ENCODE measurements at places on chromosomes 2 and 18.

DNA sequence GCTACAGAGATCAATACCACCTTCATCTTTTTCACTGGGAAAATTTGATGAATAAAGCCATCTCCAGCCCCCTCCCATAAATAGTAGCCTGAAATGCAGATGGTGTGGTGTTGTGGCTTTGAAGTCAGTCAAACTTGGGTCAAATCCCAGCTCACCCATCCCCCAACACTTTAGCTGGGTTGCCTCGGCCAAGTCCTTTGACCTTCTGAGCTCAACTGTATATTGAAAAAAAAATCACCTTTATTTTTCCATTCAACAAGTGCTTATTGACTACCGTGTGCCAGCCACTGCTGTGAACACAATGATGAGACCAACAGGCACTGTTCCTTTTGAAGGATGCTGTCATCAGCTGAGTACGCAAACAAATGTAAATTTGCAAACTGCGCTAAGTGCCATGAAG is 35.1 kb upstream of the NTSR2 start:
- no peak for DNase-seq

DNA sequence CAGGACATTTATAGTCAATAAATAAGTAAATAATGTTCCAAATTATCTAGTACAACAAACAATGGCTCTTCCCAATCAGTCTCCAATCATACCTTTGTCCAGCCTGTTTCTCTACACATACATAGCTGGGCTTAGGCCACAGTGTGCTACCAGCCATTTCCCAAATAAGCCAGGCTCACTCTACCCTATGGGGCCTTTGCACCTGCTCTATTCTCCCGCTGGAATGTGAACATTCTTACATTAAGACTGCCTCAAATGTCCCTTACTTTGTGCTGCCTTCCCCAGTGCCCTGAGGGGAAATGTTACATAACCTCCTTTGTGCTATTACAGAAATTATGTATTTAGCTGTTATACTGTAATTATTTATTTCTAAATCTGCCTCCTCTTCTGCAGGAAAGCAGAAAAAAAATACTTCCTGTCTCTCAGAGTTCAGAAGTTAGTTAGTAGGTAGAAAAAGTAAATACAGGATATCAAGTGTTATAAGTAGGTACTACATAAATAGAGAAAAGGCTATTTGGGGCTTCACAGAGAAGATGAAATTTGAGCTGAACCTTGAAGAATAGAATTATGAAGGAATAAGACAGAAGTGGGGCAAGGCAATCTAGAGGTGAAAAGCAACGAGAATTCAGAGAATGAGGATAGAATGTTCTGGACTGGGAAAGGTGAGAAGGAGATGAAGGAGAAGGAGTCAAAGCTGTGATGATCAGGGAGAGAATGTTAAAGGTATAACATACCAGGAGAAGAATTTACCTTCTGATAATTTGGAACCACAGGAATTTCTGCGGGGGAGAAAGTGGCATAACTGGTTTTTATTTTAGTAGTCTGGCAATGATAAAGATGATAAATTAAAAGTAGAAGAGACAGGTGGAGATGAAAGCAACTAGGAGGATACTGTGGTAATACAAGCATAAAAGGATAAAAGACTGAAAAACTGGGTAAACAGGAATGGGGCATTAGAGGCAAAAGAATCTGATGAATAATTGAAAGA is 37.0 kb downstream of the ROCK1 start:
- DNase-seq: peak; percentile 16

DNA sequence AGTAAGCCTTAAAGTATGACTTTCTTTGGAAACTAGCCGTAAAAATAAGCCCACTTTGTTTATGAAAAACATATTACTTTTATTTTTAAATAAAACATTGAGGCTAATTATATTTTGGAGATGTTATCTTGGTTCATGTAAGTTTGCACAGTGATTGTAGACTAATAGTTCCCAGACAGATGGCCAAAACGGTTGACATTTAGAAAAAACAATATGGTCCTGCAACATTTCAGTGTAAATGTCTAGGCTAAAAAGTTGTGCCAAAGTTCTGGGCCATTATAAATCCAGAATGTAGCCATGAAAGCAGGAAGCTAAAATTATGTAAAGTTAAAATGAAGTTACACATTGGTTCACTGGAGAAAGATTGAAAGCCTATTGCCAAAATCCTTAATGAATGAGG is 43.6 kb downstream of the SLC5A7 start:
- no peak for DNase-seq

DNA sequence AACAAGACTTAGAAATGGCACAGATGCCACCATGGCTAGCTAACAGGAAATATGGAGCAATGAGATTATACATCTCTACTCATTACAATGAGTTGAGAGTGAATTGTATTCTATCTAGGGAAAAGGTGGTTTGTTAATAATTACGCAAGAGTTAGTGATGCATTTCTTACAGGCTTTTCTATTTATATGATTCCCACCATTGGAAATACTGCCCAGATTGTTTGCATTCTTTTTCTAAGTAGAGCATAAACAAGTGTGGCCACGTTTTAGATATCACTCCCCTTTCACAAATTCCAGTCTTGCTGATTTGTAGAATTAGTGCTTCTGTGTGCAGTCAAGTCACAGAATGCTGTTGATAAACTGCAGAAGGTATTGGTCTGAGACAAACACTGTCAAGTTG is 56.6 kb downstream of the ZNF804A start:
- DNase-seq: no peak

DNA sequence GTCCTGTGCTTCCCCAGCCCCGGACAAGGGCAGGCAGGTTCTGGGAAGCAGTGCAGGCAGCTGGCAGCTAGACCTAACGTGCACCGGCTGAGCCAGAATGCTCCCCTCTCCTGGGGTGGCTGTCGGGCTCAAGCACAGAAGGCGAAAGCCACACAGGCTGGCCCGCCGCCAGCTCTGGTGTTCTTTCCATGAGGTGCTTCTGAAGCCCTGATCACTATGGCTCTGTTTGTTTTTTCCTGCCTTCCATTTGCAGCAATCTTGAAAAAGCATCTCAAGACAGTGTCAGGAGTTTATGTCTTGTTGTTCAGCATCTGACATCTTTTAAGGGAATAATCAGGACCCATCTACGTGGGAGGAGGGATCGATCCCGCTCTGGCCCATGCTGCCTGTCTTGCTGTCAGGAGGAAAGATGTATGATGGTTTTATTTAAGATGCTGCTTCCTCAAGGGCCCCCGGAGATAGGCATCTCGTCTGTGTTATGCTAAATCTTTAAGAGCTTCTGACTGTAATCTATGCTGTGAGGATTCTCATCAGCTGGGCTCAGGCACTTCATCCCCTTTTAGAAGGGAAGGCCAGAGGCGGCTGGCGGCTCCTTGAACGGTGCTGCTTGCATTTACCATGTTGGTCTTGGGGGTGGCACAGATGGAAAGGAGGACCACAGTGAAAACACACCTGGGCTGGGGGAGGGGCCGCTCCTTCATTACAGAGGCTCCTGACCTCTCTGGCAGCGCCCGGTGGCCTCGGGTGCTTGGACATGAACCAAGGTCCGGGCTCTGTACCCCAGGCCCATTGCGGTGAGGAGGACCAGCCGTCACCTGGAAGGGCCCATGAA is 118.5 kb upstream of the HDAC4 start:
- DNase-seq: no peak

Measured in CD4-positive, CD25-positive, alpha-beta regulatory T cell (primary cell).